ENCODE measurements at places on chromosomes 16 and 17.

DNA sequence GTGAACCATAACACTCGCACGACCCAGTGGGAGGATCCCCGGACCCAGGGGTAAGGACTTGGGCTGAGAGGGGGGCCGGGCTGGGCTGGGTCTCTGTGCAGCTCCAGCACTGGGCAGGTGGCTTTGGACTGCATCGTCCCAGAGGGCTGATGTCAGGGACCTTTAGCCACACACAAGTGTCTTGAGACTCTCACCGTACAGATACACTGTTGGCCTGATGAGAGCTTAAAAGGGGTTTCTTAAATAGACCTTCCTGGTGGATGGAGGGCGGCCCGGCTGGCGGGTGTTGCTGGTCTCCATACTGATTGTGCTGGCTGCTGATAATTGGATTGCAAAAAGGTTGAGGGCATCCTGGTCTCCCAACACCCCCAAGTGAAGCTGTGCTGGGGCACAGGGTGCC is 21.7 kb upstream of the CLEC18A start:
- DNase-seq: no peak

DNA sequence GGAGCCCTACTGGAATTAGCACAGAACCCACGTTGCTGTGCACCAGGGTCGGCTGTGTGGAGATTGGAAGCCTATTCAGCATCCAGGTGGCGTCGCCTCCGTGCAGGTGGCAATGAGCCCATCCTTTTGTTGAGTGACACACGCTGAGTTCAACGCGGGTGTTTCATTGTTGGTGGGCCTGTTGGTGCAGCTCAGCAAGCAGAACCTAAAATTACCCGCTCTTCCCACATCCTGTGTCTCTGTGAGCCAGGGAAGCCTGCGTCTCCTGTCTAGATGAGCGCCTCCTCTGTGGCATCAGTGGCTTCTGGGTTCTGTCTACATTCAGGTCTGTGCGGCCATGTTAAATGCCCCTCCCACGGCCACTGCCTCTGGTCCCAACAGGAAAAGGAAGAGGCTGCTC is 14.5 kb downstream of the CD2BP2 start:
- DNase-seq: no peak

GRCh38 chr16:86414991-86415740 is 95.2 kb upstream of the FOXF1 start:
- no peak for DNase-seq

DNA sequence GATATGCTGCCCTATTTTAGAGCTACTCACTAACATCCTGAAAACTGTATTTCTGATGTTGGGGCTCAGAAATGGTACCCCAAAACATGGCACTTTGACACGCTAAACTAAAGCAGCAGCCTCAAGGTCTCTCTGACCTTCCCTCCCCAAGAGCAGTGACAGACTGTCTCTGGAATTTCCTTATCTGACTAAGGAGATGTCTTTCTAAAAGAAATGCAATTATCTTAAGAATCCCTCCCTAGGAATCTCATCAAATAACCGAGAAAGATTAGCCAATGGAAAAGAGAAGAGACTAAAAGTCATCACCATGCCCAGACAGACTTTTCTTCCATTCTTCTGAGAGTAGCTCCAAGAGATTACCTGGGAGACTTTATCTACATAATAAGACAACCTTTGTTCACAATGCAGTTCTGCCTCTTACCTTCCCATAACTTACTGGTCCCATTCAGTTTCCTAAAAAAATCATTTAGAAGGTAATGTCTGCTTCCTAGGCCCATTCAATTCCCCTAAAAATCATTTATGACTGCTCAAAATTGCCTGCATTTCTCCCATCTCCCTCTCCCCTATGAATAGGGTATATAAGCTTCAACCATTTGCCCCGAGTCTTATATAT is 123.9 kb downstream of the CPPED1 start:
- no peak for DNase-seq

DNA sequence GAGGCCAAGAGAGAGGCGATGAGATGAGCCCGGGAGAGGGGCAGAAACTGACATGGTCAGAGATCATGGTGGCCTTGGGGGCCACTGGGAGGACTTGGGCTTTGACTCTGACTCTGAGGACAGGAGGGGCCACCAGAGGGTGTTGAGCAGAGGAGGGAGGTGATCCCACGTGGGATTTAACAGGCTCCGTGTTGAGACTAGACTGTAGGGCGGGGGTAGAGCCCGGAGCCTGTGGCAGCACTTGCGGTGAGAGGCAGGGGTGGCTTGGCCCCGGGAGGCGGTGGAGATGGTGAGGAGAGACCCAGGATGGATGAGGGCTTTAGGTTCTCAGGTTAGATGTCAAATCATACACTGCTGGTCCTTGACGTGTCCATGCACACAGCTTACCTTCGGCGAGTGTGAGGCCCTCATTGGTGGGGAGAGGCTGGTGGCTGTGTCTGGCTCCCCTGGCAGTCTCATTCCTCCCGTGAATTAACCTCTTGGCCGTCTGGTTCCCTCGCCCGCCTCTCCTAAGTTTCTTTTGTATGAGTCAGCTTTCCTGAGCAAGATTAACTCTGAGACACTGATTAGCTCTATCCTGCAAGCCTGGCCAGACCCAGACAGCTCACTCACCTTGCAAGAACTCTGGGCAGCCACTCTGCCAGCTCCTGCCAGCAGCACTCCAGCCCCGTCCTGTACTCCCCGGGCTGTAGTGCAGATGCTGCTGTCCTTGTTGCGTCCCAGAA is 39.7 kb downstream of the VPS35L start:
- DNase-seq: no peak

DNA sequence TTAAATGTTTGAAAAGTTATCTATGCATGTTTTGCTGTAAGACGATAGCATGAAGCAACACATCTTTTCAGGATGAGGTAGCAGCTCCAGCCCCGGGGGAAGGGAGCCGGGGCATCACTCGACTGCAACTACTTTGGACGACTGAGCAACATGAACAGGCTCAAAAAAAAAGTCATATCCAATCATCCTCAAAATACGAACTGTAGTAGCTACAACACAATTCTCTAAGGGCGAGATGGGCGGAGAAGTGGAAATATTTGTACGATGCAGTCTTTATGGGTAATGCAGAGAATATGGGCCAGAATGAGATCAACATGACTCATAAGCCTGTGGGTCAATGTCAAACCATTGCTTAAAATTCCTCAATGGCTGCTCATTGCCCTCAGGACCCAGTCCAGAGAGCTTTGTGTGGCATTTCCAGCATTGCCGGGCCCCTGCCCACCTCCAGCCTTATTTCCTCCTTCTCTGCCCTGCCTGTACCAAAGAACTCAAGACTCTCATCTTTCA is 17.7 kb upstream of the SMURF2 start:
- no peak for DNase-seq

- peak; percentile 60 for DNase-seq
Measured at GRCh38 chr16:67537270-67537635, 8.6 kb downstream of the RIPOR1 start.

- no peak for DNase-seq
Measured at GRCh38 chr17:6352801-6353560, 81.9 kb downstream of the AIPL1 start.

DNA sequence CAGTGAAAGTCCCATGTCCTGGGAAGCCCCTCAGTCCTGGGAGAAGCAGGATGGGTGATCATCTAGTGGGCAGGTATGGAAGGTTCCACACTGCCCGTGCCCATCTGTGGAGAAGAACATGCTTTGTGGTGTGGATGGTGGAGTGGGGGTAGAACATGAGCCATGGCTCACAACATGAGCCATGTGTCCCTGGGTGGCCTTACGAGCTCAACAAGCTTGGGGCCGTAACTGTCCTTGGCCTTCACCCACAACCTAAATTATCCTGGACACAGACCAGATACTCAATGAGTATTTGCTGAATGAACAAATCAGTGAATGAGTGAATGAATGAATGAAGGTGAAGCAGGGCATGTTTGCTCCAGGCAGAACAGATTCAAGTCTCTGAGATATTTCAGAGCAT is 13.5 kb downstream of the SOX8 start:
- DNase-seq: no peak

DNA sequence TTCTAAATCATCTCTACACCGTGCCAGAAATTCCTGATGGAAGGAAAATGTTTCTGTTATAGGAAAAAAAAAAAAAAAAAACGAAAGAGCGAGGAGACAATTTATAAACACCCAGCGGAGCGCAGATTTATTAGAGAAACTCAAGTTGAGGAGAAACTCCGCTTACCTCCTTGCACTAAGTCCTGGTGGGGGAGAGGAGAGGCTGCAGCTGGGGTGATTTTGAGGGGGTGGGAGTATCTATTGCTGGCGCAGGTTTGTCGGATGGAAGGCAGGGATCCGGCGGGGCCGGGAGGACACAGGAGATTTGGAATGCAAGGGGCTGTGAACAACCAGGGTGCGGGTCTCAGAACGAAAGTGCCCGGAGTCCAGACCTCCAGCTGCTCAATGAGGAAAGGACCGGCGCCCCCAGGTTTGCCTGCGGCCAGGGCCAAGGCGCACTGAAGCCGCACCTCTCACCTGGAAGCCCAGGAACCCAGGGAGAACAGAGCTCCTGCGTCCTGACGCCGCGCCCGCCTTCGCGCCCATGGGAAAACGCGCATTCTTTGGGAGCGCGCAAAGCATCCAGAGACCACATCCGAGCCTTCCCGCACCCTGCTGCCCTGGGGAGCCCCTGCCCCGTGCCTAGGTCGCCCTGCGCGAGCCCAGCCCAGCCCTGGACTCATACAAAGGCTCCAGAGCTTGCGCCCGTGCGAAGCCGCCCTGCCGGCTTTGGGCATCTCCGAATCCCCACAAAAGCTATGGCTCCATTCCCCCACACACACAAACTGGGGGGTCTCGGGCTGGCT is 2.6 kb upstream of the HOXB8 start:
- DNase-seq: no peak

DNA sequence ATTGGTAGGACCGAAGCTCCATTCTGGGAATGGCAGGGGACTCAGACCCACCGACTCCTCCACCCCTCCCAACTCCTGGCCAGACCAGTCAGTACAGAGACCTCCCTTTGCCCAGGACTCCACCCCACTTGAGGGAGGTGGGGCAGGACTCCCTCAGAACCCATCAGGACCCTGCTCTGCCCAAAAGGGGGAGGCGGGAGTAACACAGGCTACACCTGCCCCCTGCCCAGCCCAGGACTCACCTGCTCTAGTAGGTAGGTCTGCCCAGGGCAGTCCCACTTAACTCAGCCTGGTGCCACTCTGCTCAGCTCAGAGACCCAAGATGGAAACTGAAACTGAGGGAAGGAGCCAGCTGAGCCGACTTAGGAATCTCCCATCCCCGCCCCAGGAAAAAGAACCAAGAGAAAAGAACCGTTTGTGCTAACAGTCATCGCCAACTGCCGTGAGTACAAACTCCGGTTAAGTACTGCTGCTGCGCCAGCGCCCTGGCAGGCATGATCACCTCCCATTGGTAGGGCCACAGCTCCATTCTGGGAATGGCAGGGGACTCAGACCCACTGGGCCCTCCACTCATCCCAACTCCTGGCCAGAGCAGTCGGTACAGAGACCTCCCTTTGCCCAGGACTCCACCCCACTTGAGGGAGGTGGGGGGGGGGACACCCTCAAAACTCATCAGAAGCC is 503 bp downstream of the DHX58 start:
- no peak for DNase-seq

DNA sequence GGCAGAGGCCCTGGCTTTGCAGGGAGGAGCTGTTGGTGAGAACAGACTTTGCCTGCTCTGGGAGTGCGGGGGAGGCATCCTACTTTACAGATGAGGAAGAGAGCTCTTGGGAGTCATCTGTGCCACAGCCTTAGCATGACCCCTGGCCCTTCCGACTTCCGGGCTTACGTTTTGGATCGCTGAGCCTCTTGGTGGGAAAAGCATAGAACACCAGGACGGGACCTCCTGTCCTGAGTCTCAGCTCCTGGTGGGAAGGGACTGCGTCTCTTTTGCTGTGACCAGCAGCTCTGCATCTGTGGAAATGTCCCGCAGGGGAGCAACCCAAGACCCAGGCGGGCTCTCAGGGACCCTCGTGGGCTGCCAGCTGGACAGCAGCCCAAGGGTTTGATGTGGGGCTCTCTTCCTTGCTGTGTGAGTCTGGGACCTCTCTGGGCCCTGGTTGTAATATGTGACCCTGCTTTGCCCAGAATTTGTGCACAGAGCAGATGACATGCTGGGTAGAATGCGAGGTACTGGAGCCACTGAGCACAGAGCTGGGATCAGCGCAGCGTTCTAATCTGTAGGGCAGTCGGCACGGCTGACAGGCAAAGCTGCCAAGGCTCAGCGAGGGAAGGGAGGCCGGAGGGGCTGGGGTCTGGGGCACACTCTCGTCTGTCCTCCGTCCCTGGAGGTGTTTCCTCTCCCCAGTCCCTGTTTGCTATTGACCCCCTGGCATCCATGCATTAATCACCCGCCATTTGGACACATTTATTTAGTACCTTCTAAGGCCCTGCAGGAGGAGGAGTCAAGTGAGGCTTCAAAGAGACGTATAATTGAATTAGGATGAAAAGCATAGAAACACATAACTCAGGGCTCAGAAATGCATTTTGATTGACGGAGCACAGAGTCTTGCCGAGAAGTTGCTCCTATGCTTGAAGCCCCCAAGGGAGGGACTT is 64.0 kb downstream of the NT5M start:
- DNase-seq: no peak

DNA sequence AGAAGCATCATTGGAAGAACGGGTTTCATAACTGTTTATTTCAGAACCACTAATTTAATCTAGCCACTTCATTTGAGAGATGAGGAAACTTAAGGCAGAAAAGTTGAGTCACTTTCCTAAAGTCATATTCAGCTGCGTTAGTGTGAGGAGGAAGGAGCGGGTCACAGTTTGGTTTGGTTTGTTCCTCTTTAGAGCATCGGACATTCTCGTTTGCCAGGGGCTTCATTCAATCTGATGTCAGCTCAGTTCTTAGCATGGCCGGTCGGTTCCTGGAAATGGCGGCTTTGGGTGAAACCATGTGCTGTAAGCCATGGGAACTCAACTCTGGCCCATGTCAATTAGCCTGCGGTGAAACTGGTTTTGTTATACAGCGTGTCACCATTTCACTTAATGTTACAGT is 186.5 kb downstream of the LGALS9B start:
- DNase-seq: no peak

GRCh38 chr16:67546761-67547422 is 15.4 kb upstream of the CTCF start:
- peak; percentile 76 for DNase-seq

DNA sequence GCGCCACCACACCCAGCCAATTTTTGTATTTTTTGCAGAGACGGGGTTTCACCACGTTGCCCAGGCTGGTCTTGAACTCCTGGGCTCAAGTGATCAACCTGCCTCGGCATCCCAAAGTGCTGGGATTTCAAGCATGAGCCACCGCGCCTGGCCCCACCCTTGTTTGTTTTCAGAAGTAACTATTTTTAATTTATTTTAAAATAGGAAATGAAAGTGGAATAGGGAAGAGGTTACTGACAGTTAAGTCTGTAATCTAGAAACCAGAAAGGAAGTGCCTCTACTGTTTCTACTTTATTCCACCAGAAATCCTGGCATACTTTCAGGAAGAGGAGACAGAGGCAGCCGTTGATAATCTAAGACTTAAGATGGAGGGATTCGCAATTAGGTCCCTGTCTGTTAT is 225.6 kb downstream of the TANC2 start:
- no peak for DNase-seq
